H4 (cell line): ENCODE measurements at places on chromosomes 3 and 15. TPM values are rescaled to one million over a fixed set of nuclear protein-coding genes. Genes with fewer than 3 reads are reported as not detected.

PCYT1A gene
- total RNA-seq = 74.3 and 87.9 TPM in 2 replicates

ZBBX gene
- total RNA-seq = 1.0 TPM in 1 of 2 replicates, not detected in the other

TMEM212 gene
- total RNA-seq = not detected in 2 replicates

DNA sequence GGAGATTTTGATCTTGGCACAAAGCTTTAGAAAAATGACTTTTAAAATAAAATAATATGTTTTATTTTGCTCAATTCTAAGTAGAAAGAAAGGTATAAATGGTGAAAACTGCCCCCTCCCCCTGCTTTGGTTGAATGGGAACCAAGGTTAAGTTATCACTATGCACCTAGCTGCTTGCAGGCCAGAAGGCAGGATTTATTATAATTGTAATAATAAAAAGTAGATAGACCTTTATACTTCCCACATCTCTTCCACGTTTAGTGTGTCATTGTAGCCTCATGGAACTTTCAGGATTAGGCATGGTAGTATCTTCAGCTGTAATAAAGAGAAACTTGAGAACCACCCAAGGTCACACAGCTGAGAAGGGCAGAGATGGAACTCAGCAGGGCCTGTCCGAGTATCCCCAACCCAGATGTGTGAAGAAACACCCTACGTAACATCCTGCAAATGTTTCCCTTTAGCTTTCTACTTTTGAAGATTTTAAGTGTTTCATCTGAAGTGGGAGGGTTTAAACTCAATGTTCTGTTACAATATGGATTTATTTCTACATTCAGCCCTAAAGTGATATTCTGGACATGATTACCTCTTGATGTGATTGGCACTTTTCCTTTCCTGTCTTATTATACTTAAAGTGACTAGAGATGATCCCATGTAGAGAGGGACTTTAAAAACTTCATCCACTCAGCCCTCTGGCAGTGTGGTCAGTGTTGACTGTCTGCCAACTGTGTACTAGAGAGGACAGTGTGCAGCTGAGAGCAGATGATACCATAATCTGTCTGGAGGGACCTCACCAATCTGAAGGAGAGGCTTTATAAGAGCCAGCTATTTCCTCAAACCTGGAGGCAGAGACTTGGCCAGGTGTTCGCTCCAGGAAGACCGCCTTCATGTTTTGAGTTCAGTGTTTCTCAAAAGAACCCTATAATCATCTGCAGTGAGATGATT is 282.5 kb upstream of the TRIM42 start:
- DNase-seq = no peak

- no peak for DNase-seq
These were observed 873.9 kb downstream of the MCTP2 start for GRCh38 chr15:95105229-95105628.

DNA sequence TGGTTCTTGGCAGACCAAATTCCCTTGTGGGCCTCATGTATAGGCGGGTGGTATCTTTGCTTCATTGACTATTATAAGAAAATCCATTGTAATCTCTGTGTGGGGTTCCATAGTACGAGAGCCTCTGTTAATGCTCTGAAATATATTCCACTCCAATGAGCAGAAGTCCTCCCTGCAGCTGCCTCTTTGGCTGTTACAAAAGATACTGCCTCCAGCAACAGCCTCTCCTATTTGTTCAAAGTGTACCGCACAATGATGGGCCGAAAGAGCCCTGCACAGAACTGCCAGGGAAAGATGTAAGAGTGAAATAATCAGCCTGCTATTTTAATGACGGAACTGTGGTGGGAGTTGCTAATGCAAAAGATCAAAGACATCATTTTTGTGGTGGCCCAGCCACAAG is 48.9 kb downstream of the GRK7 start:
- DNase-seq = no peak

- DNase-seq = no peak
These were observed 26.6 kb downstream of the DCP1A start for GRCh38 chr3:53320697-53321096.

DNA sequence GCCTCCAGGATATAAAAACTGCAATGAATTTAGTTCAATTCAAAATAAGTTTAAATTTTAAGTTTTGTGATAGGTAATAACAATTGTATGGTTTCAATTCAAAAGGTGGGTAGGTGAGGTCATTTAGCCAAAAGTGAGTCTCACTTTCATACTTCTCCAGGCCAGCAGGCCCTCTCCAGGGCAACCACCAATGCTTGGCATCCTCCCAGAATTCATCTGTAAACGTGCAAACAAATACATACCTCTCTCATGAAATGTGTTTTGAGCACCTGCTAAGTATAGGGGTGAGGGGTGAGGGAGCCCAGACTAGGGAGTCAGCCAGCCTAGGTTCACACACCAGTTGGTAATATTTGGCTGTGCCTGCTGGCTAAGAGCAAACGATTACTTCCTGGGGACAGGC is 22.0 kb upstream of the RBSN start:
- DNase-seq = no peak

- DNase-seq = no peak
These were observed 67.4 kb downstream of the CMSS1 start for GRCh38 chr3:99885085-99885484.

DNA sequence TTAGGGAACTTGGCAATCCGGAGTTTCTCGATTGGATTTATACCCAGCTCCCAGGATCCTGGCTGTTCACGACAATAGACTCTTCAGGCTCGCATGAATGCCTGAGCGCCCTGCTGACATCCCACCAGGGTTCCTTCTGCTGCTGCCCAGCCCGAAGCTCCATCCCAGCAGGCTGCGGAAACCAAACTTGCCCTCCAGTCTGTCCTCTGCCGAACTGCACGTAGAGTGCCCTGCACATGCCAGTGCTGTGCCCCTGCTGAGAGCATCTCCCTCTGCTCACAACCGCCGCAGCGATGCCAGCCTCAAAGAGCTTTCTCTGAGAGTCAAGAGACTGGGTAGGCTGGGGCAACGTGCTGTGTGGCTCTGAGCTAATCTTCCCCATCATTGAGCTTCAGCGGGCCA is 6.9 kb downstream of the ADAMTS7 start:
- DNase-seq = no peak

DNA sequence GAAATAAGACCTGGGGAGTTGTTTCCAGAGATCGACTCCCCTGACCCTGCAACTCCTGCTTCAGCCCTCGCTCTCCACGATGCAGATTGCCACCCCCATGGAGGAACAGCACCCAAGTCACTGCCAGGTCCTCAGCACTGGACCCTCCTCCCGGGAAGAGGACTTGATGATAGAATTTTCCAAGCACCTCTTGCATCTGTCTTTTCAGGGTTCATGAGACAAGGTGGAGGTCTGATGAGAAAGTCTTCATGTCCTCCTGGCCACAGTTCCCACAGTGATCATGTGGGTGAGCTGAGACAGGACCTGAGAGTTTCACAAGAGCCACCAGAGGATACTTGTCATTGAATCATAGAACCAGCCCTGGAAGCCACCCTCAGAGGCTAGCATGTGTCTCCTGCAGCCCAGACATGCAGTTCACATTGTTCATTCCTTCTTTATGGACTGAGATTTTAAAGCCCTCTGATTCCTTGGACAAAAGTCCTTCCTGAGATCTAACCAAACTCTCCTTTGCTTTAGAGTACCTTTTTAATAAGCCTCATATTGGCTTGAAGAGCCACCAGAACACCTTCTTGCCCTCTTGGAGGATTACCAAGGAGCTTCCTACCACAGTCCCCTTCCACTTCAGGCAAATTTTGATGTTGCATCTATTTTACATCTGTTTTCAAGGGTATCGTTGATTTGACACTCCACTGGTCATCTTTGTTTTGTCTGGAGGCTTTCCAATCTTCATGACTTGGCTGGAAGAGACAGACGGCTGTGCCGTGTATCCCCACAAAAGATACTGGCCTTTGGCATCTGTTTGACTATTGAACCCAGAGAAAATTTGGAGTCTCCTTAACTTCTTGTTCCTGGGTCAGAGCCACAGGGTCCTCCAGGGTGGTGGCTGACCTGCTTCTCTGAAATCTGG is 224.8 kb upstream of the BHLHE40 start:
- no peak for DNase-seq

- DNase-seq = no peak
These were observed 190.7 kb upstream of the SGO1 start for GRCh38 chr3:20376665-20377217.

- no peak for DNase-seq
These were observed 32.4 kb upstream of the TRPM1 start for GRCh38 chr15:31133890-31134289.

GRCh38 chr3:164371681-164372080 is 706.6 kb downstream of the SI start:
- no peak for DNase-seq

DNA sequence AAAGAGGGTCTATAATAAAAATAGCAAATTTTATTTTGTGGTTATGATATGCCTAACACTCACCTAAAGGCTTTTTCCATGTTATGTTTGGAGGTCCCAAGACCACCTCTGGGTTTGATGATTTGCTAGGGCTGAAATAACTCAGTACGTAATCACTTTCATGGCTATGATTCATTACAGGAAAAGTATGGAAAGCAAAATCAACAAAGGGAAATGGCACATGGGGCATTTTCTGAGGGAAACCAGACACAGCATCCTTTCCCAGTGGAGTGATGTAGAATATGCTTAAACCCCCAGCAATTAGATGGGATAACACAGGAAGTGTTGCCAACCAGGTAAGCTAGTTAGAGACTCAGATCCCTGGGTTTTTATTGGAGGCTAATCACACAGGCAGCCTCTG is 701.6 kb upstream of the CBLB start:
- DNase-seq = no peak

- no peak for DNase-seq
These were observed 188.8 kb downstream of the TAFA4 start for GRCh38 chr3:68743521-68743920.

C2CD4B gene
- not detected in 2 replicates for total RNA-seq

DNA sequence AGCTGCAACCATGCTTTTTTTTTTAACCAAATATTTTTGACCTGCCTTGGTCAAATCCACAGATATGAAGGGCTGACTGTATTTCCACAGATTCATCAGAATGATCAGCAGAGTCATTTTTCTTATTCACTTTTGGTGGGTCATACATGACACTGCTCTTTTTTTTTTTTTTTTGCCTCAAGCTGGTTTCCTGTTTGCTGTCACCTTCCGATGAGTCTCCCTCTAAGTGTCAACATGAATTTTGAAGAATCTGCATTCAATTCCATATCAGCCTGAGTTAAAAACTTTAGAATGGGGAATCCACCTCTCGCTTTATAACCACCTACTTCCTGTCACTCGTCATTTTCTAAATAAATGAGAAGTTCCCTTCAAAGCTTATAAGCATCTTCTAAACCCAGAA is 2.2 kb upstream of the SLC12A8 start:
- no peak for DNase-seq

DNA sequence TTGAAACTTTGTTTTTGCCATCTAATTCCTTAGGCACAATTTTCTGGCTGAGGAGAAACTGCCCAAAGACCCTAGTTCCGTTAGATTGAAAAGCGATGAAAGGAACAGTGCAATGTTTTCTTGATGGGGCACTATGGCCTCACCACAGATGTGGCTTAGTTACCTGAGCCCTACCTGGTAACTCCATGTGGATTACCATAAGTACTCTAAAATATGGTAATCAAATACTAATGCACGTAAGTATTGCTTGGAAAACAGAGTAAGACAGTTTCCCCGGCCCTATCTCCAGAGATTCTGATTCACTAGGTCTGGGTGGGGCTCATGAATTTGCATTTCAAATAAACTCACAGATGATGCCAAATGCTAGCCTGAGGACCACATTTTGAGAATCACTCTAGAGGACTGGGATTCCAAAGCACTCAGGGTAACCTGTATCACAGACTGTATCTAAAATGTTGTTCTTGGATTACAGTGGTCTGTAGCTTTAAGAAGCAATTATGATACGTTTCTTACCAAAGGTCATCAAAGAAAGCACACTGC is 806.3 kb downstream of the FHIT start:
- no peak for DNase-seq

FGF7 gene
- 3.6 and 8.2 TPM in 2 replicates for total RNA-seq

GRCh38 chr3:17882981-17883380 is 140.6 kb upstream of the TBC1D5 start:
- no peak for DNase-seq
